Right lobe of liver (tissue), 6 donors: ENCODE measurements at places on chromosomes 6 and 20. TPM values are rescaled to one million over a fixed set of nuclear protein-coding genes. Genes with fewer than 3 reads are reported as not detected.

- no peak for DNase-seq
Observed at GRCh38 chr6:27742833-27743573, 169.2 kb downstream of the OR2B2 start.

The CAGE1 gene
- total RNA-seq: not detected

DNA sequence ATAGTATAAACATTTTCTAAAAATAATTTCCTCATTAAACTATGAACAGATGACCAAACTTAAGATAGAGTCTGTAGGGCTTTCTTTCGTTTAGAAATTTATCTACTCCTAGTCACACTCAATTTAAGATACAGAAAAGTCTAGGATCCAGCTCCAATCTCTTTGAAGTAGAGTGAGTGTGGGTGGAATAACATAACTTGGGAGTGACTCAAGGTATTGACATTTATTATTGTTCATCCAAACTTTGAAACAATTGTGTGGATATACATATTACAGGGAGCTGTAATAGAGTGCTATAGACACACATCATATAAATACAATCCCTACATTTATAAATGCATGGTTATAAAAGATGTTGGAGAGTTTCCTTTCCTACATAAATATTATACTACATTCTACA is 715.2 kb upstream of the MANEA start:
- no peak for DNase-seq

DNA sequence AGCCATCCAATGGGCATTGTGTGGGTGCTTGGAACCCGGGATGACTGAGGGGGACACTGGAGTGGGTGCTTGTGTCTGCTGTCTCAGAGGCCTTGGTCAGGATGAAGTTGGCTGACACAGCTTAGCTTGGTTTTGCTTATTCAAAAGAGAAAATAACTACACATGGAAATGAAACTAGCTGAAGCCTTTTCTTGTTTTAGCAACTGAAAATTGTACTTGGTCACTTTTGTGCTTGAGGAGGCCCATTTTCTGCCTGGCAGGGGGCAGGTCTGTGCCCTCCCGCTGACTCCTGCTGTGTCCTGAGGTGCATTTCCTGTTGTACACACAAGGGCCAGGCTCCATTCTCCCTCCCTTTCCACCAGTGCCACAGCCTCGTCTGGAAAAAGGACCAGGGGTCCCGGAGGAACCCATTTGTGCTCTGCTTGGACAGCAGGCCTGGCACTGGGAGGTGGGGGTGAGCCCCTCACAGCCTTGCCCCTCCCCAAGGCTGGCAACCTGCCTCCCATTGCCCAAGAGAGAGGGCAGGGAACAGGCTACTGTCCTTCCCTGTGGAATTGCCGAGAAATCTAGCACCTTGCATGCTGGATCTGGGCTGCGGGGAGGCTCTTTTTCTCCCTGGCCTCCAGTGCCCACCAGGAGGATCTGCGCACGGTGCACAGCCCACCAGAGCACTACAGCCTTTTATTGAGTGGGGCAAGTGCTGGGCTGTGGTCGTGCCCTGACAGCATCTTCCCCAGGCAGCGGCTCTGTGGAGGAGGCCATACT is 49.4 kb downstream of the PYGB start:
- DNase-seq: no peak

DNA sequence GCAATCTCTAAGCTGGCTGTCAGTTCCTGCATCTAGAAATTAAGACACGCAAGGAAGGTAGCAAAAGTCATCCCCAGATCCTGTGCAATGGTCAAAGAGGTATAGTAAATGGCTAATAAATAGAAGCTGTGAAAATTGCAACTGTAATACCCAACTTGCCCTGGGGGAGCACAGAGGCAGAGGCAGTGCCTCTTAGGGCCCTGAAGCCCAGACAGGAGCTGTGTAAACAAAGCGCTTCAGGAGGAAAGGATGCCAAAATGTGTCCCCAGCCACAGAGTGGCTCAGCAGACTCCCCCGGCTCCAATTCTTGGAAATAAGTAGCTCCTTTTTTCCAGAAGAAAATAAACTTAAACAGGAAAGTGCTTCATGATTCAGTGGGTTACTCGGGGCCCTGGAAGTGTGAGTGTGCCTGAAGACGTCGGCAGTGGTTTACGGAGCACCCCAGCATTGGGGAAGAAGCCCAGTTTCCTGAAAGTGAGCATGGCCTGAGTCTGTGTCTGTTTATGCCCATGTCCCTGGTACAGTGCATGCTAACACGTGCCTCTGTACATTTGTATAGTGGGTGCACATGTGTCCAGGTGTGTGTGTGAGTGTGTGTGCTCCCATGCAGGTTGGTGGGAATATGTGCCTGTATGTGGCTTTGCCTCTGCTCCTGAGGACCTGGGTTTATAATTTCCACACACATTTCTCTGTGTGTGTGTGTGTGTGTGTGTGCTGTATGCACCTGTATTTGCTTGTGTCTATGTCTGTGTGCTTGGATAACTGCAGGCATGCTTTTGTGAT is 246.7 kb downstream of the MAFB start:
- no peak for DNase-seq

The COL11A2 gene
- 0.19 TPM for total RNA-seq

- DNase-seq: no peak
Observed at GRCh38 chr6:160986851-160987250, 4.7 kb upstream of the MAP3K4 start.

GRCh38 chr20:58072695-58073671 is 155.5 kb downstream of the ANKRD60 start:
- DNase-seq: no peak

DNA sequence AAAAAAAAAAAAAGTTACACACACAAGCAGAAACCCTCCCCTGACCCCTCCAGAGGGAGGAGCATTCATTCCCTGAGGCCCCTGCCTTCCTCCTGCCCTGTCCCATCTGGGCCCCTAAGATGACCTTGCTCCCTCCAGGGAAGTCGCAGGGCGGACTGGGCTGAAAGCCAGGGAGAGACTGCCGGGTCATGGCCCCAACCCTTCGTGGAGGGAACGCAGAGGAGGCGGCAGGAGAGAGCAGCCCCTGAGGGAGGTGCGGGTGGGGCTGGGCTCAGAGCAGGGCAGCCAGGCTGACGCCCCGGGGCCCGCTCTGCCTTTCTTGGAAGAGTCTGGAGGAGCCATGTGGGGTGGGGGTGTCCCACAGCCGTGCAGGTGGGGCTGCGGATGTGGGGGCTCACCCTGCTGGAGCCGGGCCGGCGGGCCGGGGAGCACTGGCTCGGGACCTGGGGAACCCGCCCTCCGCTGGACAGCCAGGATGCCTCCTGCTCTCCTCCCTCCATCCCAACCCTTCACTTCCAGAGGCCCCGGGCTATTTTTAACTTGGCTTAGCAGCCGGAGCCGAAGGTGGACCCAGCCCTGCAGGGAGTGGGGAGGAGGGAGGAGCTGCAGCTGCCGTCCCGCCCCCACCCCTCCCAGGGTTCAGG is 15.0 kb upstream of the ABHD16B start:
- peak; percentile 78 for DNase-seq

DNA sequence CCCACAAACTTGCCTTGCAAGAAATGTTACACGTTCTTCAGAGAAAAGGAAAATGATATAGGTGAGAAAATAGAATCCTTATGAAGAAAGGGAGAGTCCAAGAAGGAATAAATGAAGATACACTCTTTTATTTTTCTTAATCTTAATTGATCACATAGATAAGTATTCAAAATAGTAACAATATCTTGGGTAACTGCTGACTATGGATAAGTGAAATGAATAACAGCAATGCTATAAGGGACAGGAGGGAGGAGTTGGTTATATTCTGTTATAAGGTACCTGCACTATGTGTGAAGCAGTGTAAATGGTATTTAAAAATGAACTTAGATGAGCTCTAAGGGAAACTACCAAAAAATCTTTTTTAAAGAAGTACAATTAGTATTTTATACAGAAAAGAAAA is 38.3 kb downstream of the RANBP9 start:
- DNase-seq: no peak

GRCh38 chr6:73569121-73569520 is 48.3 kb upstream of the EEF1A1 start:
- no peak for DNase-seq

GRCh38 chr20:21191839-21192238 is 66.0 kb downstream of the KIZ start:
- DNase-seq: no peak

The ARFGAP1 gene
- total RNA-seq: 35.7 TPM

The LHFPL5 gene
- not detected for total RNA-seq

- DNase-seq: no peak
Observed at GRCh38 chr6:14037402-14038277, 79.9 kb upstream of the CD83 start.

The CLIC5 gene
- 0.20 TPM for total RNA-seq

The PKIB gene
- 2.4 TPM for total RNA-seq

GRCh38 chr6:41367700-41368099 is 32.3 kb downstream of the NCR2 start:
- DNase-seq: no peak

- no peak for DNase-seq
Observed at GRCh38 chr6:14149739-14150130, 32.2 kb downstream of the CD83 start.

GRCh38 chr20:46602429-46602828 is 48.8 kb downstream of the SLC13A3 start:
- DNase-seq: no peak

DNA sequence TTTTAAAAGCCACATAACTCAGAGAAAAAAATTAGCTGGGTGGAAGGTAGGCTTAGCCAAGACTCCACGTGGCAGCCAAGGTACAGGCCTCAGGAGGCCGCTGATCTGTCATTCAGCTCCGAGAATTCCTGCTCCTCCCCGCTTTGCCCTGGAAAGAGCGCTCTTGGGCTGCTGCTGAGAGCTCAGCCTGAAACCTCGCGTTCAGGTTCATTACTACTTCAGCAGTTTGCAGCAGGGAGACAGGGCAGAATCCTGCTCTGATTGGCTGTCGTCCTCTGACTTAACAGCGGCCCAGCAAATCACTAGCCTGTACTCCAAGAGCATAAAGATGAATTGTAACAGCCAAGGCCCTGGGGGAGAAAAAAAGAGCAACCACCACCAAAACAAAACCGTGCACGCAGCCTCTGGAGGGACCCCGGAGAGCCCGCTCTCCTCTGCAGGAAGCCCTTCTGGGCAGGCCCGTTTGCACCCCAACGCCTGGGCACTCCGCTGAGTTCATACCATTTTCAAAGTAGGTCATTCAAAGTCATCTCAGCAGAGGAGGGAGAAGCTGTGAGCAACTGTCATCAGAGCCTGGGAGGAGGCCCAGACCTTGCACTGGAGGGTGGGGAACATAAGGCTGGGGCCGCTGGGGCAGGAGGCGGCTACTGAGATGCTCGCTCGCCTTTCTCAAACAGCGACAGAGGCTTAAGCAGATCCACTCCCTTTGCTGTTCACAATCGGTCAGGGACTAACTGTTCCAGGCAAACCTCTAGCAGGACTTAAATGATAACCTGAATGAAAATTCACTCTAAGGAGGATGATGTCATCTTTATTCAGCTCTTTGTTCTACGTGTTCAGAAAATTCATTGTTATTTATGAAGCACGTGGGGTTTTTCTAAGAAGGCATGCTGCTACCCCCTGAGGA is 42.3 kb upstream of the ATXN1 start:
- no peak for DNase-seq

The SDC4 gene
- total RNA-seq: 84.3 TPM

- no peak for DNase-seq
Observed at GRCh38 chr6:149271348-149272340, 45.9 kb upstream of the TAB2 start.

- DNase-seq: no peak
Observed at GRCh38 chr6:72524011-72524645, 97.7 kb upstream of the KCNQ5 start.

The RAD21L1 gene
- not detected for total RNA-seq

DNA sequence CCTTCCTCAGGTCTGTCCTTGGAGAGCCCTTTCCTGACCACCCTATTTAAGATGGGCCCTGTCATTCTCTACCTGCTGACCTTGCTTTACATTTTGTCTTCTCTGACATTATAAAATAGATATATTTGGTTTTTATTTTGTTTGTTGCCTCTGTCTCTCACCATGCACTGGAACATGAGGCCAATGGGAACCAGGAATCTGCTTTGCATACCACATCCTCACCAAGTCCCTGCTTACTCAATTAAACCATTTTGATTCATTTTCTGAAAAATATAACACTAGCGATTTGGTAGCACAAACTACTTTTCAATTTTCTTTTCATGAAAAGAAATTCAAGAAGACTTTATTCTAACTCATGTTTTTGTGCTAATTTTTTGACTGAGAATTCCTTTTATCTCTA is 32.8 kb upstream of the POPDC3 start:
- DNase-seq: no peak

- no peak for DNase-seq
Observed at GRCh38 chr6:143125864-143126573, 65.3 kb downstream of the AIG1 start.

The PHACTR3 gene
- not detected for total RNA-seq

DNA sequence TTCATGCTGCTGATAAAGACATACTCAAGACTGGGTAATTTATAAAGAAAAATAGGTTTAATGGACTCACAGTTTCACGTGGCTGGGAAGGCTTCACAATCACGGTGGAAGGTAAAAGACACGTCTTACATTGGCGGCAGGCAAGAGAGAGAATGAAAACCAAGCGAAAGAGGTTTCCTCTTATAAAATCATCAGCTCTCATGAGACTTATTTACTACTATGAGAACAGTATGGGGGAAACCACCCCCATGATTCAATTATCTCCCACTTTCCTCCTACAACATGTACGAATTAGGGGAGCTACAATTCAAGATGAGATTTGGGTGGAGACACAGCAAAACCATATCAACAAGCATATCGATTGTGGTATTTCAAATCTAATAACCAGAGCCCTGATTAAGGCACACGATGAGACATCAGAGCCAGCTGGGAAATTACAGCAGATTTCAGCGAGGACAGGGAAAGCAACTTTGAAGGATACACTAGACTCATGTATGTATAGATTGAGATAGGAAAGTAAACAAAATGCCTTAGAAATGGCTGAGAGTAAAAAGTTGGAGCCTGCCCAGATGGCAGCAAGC is 129.8 kb upstream of the GJE1 start:
- no peak for DNase-seq

GRCh38 chr6:101146389-101146788 is 247.1 kb upstream of the GRIK2 start:
- DNase-seq: no peak

GRCh38 chr20:6295127-6295866 is 172.5 kb upstream of the FERMT1 start:
- no peak for DNase-seq

GRCh38 chr20:38031957-38032356 is 1.3 kb downstream of the TTI1 start:
- DNase-seq: no peak
